Urinary bladder (tissue), 4 donors: ENCODE measurements at places on chromosomes 2 and 18. TPM values are rescaled to one million over a fixed set of nuclear protein-coding genes. Genes with fewer than 3 reads are reported as not detected.

GRCh38 chr2:190970873-190971506 lies 43.0 kb downstream of the STAT1 start:
- no peak for DNase-seq

- no peak for DNase-seq
These were observed 26.9 kb upstream of the INSIG2 start for GRCh38 chr2:118061135-118061955.

SLC40A1 gene
- total RNA-seq, result 151 TPM

- DNase-seq, result no peak
These were observed 632.7 kb upstream of the ID2 start for GRCh38 chr2:8049176-8049575.

REG3A gene
- not detected for total RNA-seq

ARHGEF33 gene
- total RNA-seq, result 2.1 TPM

DNA sequence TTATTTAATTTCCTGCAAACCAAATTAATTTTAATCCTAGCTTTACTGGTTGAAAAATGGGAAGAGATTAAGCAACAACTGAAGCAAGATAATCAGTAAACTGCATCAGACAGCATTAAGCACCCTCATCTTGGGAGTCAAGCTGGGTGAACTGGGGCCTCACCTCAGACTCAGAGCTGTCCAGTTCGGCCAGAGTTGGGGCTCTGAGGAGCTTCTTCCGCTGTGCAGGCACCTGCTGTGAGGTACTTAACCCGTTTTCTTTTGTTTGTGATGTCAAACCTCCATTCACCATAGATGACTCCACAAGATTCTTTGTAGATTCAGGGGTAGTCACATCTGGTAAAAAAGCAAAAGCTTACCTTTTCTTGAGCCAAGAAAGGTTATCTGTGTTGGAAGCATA lies 71.8 kb downstream of the PRELID3A start:
- no peak for DNase-seq

EFHD1 gene
- 1.4 TPM for total RNA-seq

DNA sequence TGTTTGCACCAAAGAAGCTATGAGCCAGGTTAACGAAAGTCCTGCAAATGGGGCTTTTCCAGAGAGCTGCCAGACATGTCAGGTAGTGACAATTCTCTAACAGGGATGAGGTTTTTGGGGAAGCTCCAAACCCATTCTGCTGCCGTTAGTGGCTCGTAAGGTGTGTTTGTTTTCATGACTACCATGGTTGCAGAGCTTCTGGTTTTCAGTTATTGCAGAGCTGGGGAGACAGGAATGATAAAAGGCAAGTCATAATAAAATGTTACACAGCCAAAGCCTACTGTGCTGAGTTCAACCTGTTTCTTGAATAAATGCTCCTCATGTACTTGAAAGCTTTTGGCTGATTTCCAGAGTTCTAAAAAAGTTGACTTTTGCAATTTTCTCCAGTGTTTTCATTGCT lies 209.2 kb upstream of the STK17B start:
- no peak for DNase-seq

PDE11A gene
- 1.3 TPM for total RNA-seq

DNA sequence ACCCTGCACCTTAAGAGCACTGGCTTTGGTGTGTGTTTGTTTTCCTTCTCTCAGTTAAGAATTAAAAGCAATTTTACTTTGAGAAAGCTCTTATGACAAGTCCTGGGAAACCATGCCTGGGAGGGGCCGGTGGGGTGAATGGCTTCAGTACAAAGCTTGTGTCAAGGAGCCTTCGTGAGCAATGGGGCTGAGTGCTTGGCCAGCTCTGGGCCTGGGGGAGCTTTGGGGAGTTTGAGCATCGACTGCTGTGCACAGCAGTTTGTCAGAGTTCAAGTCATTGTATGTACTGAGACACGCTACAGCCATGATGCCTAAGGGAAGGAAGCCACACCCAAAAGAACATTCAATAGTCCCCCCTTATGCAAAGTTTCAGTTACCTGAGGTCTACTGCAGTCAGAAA lies 75.8 kb downstream of the ARHGEF4 start:
- no peak for DNase-seq

DNA sequence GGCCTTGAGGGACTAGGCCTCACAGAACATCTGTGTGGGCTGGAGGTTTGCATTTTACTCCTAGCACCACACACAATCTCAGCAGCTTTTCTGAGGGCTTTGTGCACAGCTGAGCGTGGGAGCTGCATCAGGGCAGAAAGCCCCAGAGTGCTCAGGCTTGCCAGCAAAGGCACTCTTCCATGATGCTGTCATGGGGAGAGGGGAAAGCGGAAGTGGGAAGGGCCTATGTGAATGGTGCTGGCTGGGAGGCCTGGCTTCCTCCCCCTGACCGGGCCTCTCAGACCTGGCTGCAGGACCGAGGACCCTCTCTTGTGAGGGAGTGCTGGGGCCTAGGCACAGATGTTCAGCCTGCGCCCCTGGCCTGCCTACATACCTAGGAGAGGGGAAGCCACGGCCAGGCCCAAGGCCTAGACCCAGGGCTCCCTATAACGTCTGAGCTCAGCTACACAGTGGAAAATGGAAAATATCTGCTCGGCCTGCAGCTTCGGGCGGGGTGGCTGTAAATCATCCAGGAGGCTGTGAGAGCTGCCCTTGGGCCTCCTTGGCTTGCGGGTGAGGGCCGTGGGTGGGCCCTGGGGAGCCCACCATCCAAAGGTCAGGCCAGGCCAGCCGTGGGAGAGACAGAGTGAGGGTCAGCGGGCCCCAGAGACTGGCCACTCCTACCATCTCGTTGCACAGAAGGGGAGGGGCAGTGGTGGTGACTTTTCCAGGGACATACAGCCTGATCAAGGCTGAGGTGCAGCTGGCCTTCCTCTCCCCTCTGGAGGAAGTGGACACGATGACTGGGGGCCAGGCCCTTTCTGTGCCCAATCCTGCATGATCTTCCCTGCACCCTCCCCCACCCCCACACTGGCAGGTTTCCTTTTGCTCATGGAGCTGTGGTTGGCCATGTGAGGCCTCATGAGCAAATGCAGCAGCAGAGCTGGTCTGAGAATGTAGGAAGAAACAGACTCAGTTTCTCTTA lies 22.8 kb downstream of the GLI2 start:
- DNase-seq, result peak; percentile 87

DNA sequence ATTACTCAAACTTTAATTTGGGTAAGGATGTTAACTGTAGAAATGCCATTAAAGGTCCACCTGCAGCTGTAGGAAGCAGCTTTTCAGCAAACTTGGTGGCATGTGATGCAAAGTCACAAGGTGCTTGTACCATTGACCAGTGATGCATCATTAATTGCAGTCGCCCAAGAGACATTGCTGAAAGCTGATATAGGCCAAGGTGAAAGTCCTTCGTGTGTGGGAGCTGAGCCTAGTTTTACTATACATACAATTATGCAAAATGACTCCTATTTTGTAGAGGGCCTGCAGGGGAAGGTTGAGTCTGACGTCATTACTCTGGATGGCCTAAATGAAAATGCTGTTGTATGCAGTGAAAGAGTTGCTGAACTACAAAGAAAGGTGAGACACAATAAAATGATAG lies 40.5 kb downstream of the ALMS1 start:
- no peak for DNase-seq

DNA sequence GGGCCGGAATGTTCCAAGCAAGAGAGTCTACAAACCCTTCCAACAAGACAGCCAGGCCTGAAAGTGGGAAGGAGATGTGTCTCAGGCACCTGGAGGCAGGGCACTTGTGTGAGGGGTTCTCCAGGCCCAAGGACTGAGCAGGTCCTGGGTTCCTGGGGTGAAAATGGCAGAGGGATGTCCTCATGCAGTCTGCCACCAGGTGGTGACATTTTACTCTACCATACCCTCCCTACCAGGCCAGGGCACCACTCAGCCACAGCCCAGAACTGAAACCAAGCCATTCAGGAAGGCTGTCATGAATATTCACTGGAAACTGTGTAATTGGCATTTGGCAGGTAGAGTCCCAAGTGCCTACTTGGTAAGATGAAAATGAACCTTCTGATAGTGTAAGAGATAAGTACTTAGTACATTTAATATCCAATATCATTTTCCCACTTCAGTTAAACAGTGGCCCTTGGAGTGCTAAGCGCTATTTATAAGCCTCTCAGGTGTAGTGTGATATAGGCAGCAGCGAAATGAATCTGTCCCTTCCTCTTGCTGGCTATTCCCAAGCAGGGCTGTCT lies 185.1 kb downstream of the MYO5B start:
- no peak for DNase-seq

TDRD15 gene
- 3.8 TPM for total RNA-seq

- no peak for DNase-seq
These were observed 171.7 kb downstream of the ANKRD30B start for GRCh38 chr18:14919666-14920065.

DNA sequence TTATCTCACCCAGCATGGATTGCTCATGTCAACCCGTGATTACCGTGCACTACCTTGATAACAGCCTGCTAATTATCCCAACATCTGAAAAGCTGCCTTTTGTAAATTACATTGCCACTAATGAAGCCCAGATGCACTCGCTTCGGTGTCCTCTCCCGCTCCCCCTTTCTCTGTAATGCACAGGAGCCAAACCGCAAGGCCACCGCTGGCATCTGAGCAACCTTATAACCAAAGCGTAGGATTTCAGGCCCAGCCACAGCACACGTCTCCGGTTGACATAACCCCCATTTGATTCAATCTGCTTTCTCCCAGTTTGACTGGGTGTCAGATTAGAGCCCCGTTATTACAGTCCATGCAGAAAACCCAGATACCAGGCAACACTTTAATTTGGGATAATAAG lies 341.2 kb downstream of the ALK start:
- no peak for DNase-seq

- no peak for DNase-seq
These were observed 25.1 kb upstream of the TMEM182 start for GRCh38 chr2:102736410-102737409.

FHOD3 gene
- 27.2 TPM for total RNA-seq

DNA sequence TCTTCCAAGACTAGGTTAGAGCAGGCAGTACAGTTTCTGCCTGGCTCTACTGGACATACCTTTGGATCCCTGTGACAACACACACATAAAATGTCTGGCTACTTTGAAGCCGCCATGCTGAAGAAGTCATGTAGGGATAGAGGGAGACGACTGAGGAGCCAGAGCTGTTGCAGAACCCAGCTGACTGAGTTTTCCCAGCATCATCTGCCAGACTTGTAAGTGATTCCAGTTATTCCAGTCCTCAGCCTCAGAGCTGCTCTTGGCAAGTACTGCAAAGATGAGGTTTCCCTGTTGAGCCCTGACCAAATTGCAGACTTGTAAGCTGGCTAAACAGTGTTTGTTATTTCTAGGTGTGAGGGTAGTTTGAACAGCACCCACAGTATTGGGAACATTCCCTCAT lies 31.5 kb upstream of the TSPYL6 start:
- DNase-seq, result no peak

DNA sequence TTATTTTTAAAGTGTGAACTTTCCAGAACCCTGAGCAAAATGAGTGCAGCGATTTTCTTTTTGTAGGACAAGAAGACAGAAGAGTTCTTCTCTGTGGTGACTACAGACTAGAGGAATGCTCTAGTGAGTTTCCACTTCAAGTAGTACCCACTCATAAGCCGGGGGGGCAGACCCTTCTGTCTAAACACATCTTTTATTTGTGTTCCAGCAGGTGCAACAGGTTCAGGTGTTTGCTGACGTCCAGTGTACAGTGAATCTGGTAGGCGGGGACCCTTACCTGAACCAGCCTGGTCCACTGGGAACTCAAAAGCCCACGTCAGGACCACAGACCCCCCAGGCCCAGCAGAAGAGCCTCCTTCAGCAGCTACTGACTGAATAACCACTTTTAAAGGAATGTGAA lies 25.2 kb downstream of the PTRHD1 start:
- DNase-seq, result no peak

GRCh38 chr2:175282886-175283285 lies 101.4 kb upstream of the ATP5MC3 start:
- no peak for DNase-seq

- DNase-seq, result no peak
These were observed 777 bp upstream of the RAB17 start for GRCh38 chr2:237591141-237591881.

C2orf72 gene
- total RNA-seq, result 3.7 TPM

DNA sequence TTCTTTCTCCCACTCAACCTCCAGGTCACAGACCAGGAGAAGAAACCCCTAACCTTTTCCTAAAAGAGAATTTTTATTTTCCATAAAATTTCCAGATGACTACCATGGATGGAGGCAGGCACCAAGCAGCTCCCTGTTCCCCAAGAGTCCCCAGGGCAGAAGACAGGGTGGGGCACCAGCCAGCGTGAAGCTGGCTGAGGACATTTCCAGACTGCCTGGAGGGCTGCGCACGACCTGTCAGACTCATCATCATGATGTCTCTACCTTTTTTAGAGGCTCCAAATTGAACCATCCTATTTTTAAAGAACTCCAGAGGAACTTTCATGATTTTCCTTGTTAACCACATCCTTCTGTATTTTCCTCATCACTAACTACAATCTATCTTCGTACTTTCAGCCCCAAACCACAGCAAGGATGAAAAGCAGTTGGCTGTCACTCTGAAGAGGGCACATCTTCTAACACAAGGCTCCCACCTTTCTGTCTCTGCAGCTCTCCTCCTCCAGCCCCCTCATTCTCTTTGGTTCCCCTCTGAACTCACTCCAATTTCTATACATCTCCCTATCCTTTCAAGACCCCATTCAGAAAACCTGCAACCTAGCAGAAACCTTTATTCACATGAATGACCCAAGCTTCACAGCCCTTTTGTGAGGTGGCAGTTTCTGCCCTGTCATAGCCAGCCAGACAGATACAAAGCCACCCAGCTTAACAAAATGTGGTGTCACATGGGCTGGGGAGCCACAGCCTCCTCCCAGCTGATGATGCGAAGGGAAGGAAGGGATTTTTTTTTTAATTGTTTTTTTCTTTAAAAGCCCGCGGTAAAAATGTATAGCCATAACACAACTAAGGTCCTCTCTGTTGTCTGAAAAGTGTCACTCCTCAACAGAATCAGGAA lies 11.1 kb downstream of the AMMECR1L start:
- no peak for DNase-seq

DNA sequence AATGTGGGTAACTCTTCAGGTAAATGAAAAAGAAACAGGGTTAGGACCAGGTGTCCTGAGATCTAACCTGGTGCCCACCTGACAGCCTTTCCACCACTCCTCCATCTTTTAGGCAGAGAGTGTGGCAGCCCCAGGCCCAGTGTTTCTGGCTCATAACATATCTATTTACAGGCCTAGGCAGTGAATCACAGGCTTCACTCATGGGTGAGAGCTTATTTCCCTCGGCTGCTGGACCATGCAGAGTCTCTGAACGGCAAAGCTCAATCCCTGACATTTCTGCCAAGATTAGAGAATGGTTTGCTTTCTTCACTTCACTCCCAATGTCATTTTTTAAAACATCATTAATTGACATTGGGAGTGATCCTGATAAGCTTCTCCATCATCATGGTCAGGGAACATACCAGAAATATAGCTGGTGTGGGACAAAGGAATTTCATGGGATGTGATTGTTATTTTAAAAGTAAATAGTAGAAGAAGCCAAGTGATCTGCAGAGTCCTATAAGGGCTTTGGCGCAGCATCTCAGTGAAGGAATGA lies 323.9 kb downstream of the SETBP1 start:
- no peak for DNase-seq

- no peak for DNase-seq
These were observed 185.9 kb upstream of the CCDC150 start for GRCh38 chr2:196453613-196454047.

GPR75 gene
- total RNA-seq, result 2.7 TPM

GRCh38 chr2:73970850-73971471 lies 13.7 kb upstream of the TET3 start:
- DNase-seq, result no peak

- DNase-seq, result no peak
These were observed 633.1 kb upstream of the SETBP1 start for GRCh38 chr18:44047585-44047984.

- DNase-seq, result no peak
These were observed 920.2 kb upstream of the VRK2 start for GRCh38 chr2:57126410-57126809.
